ENCODE measurements at places on chromosomes 4 and X. TPM values are rescaled to one million over a fixed set of nuclear protein-coding genes. Genes with fewer than 3 reads are reported as not detected.

The DAPP1 gene
- not detected for polyA plus RNA-seq

GRCh38 chrX:149511081-149511480 lies 6.0 kb upstream of the IDS start:
- DNase-seq, result no peak

- DNase-seq, result no peak
These were observed 158.4 kb upstream of the MAGEC2 start for GRCh38 chrX:142363501-142363900.

The RASL11B gene
- 15.2 TPM for polyA plus RNA-seq

The KCND1 gene
- polyA plus RNA-seq, result 0.25 TPM

- DNase-seq, result no peak
These were observed 1445.1 kb upstream of the TENM3 start for GRCh38 chr4:180798036-180798577.

GRCh38 chr4:128483816-128484215 lies 196.2 kb upstream of the PGRMC2 start:
- peak; percentile 68 for DNase-seq

GRCh38 chrX:53422861-53423306 lies at the start of gene RIBC1:
TSS of gene RIBC1 (plus strand) at chrX:53422873. CDS start at chrX:53426277, 3,404 bp downstream.
- DNase-seq, result no peak

The PAGE1 gene
- polyA plus RNA-seq, result not detected

DNA sequence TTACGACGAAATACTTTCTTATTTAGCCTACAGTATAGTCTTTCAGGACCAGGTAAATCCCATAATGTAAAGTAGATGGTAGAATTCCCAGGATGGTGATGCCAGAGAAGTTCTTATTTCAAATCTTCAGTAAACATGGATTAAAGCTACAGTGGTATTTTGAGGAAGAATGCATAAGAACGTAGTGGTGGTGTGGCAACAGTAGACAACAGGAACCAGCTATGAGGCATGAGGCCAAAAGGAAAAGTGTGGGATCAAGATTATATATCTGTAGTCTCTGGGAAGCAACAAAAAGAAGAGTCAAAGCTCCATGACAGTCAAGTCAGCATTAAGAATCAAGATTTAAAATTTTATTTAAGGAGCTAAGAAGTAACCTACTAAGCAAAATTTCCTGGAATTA lies 60.2 kb downstream of the METTL14 start:
- DNase-seq, result no peak

- no peak for DNase-seq
These were observed 16.6 kb downstream of the FGD1 start for GRCh38 chrX:54479136-54480111.

DNA sequence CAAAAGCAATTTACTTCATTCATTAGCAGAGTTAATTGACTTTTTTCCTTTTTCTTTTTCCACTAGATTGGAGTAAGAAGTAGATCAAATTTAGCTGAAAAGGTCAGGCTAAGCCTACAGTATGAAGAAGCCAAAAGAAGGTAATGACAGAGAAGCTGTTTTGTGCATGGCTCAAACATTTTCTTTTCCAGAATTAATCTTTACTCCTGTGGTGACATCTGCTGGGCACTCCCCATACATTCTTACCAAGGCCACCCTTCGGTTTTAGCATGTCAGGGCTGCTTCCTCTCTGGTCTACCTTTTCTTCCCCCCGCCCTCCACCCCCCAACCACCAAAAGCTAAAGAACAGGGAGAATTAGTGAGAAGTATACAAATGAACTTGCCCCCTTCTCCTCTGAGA lies 70.2 kb downstream of the CLDN22 start:
- peak; percentile 58 for DNase-seq

DNA sequence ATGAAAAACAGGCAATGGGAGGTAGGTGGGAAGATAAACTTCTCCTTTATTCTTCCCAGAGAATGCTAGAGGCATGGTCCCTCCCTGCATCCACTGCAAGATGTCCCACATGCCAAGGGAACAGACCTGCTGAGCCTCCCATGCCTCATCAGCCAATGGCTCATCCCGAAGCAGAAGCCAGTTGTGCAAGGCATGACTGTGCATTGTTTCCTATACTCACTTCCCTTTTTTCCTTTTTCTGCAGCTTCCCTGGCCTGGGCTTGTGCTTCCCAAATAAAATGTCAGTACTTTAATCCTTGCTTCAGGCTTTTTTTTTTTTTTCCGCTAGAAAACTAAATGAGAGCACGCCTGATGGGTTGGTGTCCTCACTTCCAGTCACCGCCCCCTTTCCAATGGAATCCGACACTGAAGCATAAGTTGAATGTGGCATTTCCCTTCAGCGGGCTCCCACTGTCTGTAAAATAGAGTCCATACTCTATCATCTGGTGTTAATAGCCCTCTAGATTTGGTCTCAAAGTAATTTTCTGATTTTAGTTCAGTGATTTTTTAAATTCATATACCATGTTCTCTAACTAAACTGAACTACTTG lies 239.0 kb upstream of the JADE1 start:
- no peak for DNase-seq

The TMEM255A gene
- polyA plus RNA-seq, result 0.93 TPM

GRCh38 chr4:38989487-38989886 lies 42.7 kb downstream of the TMEM156 start:
- DNase-seq, result no peak

DNA sequence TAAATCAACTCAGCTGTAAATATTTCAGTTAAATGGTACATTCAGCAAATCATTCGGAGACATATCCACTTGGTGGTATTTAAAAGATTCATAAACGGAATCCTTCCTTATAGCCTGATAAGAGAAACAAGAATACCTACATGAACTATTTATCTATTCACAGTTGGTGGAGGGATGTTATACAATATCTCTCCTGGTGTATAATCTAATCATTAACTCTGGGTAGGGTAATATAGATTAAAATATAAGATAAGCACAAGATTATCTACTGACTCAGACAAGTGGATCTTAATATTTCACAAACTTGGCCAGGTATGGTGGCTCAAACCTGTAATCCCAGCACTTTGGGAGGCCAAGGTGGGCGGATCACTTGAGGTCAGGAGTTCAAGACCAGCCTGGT lies 164.5 kb upstream of the MAP3K15 start:
- no peak for DNase-seq

- DNase-seq, result no peak
These were observed 18.5 kb upstream of the CXCL8 start for GRCh38 chr4:73721909-73722308.

DNA sequence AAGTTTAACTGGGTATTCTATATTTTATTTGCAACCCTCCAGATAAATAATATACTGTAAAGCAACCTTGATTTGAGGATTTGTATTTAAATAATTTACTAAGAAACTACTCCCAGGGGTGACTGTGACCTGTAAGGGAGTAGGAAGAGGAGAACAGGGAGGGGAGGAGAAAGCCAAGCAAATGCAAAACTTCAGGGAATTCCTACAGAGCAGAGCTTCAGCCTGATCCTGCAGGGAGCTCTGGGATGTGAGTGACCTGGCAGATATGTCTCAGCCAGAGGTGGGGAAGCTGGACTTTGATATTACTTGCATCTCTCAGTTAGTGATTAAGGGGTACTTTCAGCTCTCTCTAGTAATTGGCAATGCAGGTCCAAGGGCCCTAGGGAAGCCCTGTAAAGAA lies 302.0 kb downstream of the FRMPD4 start:
- no peak for DNase-seq

GRCh38 chr4:33959519-33959918 lies 2284.8 kb downstream of the ARAP2 start:
- no peak for DNase-seq

- DNase-seq, result peak; percentile 25
These were observed 12.9 kb downstream of the NHSL2 start for GRCh38 chrX:71923516-71923915.

- peak; percentile 5 for DNase-seq
These were observed 20.0 kb downstream of the EMCN start for GRCh38 chr4:100497791-100498190.

DNA sequence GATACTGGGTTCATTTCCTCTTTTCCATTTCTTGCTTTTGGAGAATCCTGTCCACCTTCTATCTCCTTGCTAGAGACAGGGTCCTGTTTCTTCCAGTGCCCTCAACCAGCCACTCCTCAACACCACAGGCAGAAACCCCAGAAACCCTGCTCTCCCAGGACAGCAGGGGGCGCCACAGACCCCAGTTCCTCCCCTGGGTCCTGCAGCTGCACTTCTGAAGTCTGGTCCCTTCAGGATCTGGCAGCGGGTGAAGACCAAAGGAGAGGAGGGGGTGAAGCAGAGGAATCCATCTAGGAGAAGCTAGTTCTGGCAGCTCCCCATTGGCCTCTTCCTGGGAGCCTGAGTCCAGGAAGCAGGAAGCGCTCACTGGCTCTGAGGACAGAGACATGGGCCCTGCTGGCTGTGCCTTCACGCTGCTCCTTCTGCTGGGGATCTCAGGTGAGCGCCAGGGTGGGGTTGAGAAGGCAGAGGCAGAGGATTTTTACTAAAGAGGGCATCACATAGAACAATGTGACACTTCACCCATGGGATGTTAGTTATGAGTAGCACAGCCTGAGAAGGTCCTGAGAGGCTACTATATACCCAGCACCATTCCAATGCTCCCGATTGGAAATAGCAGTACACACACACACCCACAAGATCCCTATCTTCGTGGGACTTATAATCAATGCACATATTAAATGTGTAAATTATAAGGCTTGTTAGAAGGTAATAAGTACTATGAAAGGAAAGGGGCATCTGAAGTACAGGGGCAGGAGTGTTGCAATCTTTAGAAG lies at the start of gene PRSS48:
Gene PRSS48, plus strand, starts transcription at position 375 of the 776 bp plus-strand sequence. Its CDS starts 12 bp downstream, at position 387.
- peak; percentile 39 for DNase-seq

GRCh38 chrX:154368630-154369448 lies 5.6 kb downstream of the FLNA start:
- peak; percentile 95 for DNase-seq

The GPM6B gene
- polyA plus RNA-seq, result 5.2 TPM

DNA sequence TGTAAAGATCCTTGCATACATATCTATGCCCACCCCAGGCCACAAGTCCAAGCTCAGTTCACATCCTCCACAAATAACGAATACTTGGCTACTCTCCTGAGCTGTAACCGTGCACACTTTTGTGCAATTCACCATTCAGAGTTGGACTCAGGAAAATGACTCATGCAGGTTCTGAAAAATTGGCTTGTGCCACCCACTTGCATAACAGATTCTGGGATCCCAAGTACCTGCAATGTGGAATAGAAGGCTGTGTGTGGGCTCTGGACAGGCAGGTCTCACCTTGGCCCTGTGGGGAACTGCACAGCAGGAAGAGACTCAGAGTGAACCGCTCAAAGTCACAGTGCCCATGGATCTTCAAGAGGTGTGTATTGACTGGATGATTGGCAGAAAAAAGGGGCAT lies 502.7 kb downstream of the PACRGL start:
- no peak for DNase-seq

GRCh38 chrX:153441981-153442380 lies 3.9 kb downstream of the TREX2 start:
- DNase-seq, result no peak

- peak; percentile 47 for DNase-seq
These were observed 26.2 kb upstream of the TMPRSS11D start for GRCh38 chr4:67909905-67910584.

DNA sequence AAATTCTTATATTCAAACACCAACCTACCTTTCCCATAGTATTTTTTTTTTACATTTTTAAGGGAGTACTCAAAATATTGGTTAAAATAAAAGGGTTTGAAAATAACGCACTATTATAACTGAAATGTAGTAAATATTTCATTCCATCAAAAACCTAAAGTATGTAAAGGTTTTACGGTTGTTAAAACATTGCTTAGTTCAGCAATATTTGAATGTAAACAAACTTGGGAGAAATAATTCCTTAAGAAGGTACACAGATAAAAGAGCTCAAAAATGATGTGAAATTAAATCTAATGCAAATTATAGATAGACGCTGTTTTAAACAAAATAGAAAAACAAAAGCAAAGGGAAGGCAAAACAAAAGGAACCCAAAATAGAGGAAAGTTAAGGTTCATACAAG lies 1476.9 kb downstream of the PCDH18 start:
- no peak for DNase-seq

All from fibroblast of lung (primary cell).